GM04503 (cell line): ENCODE measurements at places on chromosomes 16 and 17.
A peak's percentile ranks its signal among the peaks of the same experiment; 100 is the strongest.

DNA sequence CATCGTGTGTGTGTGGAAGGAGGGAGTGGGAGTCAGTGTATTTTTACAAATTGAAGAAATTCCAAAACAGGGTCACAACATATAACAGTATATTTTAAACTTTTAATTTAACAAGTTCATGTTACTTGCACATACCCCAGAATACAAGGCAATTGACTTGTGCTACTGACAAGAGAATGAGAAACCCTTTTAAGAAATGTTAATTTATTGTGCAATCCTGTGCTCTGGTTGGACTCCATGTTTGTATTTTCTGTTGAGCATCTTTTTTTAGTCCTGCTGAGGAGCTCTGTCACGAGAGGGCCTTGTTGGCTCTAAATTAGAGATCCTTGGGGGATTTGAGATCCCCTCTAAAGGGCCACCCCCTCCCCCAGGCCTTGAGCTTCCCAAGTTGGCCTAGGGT lies 1.1 kb upstream of the EMP2 start:
- DNase-seq: no peak

DNA sequence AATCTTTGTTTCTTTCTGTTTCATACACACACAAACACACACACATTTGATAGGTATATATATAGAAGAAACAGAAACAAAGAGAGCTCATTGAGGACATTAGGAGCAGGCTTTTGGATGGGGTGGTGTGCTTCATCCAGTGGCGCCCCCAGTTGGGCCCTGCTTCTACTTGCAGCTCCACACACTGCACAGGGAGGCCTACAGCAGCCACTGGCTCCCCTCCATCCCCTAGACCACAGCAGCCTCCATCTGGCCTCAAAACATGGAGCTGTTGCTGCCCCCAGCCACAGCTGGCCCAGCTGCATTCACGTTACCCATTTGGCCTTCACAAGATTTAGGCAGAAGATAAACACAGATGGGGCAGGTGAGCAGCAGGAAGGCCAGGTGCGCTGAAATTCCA lies 33.1 kb upstream of the NF1 start:
- no peak for DNase-seq

- DNase-seq: peak; percentile 63
These were observed 75.5 kb downstream of the BMERB1 start for GRCh38 chr16:15509593-15510535.

- no peak for DNase-seq
These were observed 336.1 kb downstream of the ZFHX3 start for GRCh38 chr16:72711823-72712222.

DNA sequence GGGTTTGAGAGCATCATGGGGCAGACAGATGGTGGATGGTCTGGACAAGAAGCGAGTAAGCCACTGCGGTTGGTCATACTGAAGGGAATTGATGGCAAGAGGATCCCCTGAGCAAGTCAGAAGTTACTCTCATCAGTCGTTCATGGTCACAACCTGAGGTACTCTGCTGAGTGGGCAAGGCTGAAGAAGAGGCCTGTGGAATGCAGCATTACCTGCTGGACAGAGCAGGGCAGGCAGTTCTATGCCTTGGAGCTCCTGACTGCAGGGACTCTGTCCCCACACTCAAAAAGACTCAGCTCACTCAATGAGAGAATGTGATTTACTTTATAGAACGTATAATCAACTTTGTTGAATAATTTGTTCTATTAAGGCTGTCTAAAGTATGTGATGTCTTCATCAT lies 28.3 kb downstream of the ALDH3A2 start:
- no peak for DNase-seq

DNA sequence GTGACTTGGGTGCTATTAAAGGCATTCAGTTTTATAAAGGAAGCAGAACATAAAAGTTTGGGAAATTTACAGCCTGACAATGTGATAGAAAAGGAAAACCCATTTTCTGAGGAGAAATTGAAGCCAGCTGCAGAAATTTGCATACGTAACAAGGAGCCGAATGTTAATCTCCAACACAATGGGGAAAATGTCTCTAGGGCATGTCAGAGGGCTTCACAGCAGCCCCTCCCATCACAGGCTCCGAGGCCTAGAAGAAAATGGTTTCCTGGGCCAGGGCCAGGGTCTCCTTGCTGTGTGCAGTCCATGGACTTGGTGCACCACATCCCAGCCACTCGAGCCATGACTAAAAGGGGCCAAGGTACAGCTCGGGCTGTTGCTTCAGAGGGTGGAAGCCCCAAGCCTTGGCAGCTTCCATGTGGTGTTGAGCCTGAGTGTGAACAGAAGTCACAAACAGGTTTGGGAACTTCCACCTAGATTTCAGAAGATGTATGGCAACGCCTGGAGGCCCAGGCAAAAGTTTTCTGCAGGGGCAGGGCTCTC lies 23.9 kb upstream of the TOM1L1 start:
- no peak for DNase-seq

DNA sequence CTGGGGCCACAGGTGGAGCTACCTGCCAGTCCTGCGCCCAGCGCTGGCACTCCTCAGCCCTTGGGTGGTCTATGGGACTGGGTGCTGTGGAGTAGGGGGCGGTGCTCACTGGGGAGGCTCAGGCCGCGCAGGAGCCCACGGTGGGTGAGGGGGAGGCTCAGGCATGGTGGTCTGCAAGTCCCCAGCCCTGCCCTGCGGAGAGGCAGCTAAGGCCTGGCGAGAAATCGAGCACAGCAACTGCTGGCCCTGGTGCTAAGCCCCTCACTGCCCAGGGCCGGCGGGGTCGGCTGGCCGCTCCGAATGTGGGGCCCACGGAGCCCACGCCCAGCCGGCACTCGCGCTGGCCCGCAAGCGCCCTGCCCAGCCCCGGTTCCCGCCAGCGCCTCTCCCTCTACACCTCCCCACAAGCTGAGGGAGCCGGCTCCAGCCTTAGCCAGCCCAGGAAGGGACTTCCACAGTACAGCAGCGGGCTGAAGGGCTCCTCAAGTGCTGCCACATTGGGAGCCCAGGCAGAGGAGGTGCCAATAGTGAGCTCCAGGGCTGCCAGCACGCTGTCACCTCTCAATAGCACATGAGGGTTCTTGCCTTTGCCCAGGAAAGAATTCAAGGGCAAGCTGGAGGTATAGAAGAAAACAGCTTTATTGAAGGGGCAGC lies 11.0 kb upstream of the EEF2KMT start:
- no peak for DNase-seq

DNA sequence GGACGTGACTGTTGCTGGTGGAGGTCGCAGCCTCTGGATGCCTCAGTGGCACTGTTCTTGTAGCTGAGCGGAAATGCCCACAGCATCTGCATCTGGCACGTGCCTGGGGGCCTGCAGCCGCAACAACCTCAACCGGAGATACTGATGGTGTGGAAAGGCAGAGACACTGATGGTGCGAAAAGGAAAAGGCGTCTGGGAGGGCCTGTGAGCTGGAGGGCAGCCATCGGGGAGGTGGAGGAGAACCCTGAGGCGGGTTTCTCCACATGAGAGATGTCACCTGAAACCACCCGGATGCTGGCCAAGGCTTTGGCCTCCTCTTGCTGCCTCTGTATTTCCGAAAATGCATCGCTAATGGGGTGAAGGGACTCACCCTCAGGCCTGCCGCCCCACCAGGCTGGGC lies 284.8 kb upstream of the WSB1 start:
- DNase-seq: no peak

- DNase-seq: no peak
These were observed 36.9 kb downstream of the TMEM235 start for GRCh38 chr17:78268191-78268874.

DNA sequence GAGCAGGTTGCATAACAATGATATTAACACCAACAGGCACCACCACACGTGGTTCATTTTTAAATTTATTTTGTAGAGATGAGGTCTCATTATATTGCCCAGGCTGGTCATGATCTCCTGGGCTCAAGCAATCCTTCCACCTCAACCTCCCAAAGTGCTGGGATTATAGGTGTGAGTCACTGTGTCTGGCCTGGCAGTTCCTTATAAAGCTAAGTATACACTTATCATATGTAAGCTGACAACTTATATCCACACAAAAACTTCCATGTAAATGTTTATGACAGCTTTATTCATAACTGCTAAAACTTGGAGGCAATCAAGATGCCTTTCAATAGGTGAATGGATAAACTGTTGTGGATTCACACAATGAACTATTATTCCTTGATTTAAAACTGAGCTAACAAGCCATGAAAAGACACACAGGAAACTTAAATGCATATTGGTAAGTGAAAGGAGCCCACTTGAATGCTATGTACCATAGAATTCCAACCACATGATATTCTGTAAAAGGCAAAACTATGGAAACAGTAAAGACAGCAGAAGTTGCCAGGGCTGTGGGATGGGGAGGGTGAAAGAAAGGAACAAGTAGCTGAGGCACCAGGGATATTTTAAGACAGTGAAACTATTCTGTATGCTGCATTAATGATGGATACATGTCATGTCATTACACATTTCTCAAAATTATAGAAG lies 156.5 kb upstream of the KCNJ18 start:
- DNase-seq: no peak

DNA sequence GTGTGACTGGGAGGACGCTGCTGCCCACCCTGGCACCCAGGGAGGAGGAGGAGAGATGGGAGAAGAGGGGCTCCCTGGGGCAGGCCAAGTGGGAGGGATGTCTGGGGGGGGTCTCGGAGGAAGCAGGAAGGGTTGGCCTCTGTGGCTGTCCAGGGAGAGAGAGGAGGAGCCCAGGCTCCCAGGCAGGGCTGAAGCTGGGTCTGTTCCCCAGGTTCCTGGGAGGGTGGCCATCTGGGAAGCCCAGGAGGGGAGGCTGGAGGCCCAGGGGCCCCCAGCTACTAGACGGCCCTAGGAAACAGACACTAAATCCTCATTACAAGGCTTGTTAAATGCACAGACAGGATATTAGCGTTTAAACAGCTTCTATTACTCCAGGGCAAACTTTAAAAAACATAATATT lies 139.8 kb downstream of the ENGASE start:
- DNase-seq: no peak

DNA sequence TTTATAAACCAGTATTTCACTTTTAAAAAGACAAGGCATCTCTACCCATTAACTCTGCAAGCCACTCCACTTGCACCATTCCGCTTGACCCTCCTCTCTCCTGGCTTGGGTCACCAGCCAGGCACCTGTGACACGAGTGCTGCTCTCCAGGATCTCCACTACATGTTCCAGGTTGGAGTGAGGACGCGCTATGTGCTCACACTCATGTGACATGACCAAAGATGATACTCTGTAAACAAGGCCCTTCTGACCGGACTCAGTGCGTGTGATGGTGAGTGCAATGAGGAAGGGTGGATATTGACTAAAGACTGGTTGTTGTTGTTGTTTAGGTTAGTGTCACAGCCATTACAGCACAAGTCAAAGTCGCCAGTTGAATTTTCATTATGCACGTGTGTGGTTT lies 192.7 kb downstream of the MRTFB start:
- DNase-seq: no peak

- DNase-seq: no peak
These were observed 15.8 kb upstream of the EEF2K start for GRCh38 chr16:22190081-22190775.

- no peak for DNase-seq
These were observed 54.1 kb downstream of the TOX3 start for GRCh38 chr16:52492789-52493357.

DNA sequence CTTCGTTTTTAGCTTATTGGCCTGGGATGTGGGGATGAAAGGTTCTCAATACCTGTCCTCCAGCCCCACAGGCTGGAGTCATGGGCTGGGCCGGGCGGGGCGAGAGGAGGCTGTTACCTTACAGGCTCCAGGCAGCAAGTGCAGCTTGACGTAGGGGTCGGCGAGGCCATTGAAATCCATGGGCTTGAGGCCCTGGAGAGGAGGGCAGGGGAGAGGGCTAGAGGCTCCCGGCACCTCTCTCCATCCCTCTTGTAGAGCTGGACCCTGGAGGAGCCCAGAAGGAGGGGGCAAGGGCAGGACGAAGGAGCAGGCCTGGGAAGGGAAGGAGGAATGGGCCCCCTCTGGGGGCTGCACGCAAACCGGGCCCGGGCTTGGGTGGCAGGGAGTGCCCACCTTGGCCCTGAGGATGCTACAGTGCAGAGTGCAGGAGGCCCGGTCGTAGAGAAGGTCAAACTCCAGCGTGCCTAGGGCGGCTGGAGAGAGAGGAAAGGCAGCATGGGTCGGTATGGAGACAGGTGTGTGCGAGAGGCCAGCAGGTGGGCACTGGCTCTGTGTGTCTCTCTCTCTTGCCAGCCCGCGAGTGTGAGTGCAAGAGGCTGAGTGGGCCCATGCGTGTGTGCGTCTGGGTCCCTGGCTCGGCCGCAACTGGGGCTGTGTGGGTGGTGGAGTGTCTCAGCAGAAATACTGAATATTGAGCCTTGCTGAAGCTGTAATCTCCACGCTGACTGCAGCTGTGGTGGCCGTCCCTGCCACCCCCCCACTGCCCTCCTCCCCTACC lies 1.6 kb downstream of the DOC2A start:
- no peak for DNase-seq

DNA sequence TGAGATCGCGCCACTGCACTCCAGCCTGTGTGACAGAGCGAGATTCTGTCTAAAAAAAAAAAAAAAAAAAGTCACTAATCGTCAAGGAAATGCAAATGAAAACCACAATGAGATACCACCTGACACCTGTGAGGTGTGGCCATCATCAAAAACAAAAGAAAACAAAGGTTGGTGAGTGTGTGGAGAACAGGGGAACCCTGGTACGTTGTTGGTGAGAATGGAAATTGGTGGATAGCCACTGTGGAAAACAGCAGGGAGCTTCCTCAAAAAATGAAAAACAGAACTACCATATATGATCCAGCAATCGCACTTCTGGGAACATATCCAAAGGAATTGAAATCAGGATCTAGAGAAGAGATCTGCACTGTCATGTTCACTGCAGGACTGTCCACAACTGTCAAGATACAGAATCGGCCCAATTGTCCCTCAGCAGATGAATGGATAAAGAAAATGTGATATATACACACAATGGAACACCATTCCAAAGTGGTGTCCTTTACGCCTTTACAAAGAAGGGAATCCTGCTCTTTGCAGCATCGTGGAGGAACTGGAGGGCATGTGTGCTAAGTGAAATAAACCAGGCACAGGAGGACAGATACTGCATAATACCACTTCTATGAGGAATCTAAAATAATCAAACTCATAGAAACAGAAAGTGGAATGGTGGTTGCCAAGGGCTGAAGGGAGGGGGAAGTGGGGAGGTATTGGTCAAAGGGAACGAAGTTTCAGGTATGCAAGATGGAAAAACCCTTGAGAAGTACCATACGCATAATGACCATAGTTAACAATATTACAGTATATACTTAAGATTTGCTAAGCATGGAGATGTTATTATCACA lies 63.5 kb upstream of the PLCG2 start:
- DNase-seq: no peak

- no peak for DNase-seq
These were observed 2.0 kb downstream of the TK1 start for GRCh38 chr17:78184868-78185267.

DNA sequence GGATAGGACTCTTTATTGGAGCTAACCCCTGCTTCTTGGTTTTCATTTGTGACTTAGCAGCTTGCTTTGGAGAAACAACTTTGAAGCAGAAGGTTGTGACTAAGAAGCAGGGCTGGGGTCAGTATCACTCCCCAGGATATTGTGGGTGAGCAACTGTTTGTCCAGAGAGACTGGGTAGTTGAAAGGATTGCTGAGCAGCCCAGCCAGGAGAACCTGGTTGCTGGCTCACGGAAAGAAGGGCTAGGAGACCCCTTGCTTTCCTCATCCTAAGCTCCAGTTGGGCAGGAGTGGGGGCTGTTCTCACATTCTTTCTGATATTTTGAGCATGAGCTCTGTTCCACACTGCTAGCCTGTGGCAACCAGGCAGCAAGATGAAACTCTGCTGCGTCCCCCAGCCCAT lies 151.2 kb downstream of the CBLN1 start:
- DNase-seq: no peak

- no peak for DNase-seq
These were observed at the start of gene ZNF267 for GRCh38 chr16:31873556-31874365. Gene ZNF267 (plus strand): TSS chr16:31873807. CDS start chr16:31873967, 160 bp downstream.

GRCh38 chr16:23175651-23176050 lies 6.9 kb upstream of the SCNN1G start:
- DNase-seq: no peak

- no peak for DNase-seq
These were observed 22.3 kb upstream of the SMG1 start for GRCh38 chr16:18948372-18949020.
